ENCODE measurements at places on chromosomes 4 and X.

DNA sequence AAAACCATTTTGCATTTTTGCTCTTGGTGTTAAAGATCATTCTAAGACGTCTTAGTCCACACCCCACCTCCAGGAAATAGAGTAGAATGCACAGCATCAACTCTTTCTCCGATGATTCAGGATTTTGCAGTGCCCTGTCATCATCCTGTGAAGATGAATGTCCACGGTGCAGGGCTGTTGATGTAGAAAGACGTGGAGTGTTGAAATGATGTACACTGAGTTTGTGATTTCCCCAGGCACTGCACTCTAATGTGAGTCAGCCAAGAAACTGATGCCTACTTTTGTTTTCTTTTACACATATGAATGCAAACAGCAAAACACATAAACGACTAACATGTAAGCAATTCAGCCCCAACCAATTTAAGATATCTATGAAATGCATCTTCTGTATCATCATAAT is 10.5 kb downstream of the LGI2 start:
- DNase-seq = no peak

DNA sequence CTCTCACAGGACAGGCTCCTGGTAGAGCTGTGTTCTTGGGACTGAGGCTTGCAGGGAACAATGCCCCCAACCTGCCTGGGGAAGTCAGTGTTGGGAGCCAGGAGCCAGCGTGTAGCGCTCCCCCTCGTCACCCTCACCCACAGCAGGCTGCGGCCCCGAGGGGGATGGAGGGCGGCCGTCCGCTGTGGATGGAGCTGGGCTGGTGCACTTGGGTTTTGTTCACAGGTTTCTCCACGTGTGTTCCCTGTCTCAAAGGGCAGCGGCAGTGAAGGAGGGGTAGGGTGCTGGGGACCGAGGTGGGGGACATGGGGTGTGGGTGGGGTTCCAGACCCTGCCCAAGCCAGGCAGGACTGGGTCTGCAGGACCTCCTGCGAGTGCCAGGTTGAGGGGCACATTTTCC is 69.1 kb downstream of the RGS12 start:
- DNase-seq = peak; percentile 84

DNA sequence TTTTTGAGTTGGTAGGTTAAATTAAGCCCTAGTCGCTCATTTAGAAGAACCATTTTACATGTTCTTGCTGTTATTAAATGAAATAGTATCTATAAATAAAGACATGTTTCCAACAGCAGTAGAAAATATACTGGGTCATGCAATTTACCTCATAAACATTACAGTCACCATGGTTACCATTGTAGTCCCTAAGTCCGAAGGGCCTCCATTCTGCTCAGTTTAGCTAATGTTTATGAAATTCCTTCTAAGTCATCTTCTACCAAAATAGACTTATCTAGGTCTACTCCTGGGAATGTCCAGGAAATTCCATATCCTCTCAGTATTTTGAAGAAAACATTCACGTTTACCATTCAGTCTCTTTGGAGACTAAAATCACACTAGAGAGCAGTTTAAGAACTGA is 292.5 kb upstream of the DCAF8L1 start:
- no peak for DNase-seq

GRCh38 chr4:94668724-94669123 is 89.0 kb upstream of the BMPR1B start:
- DNase-seq = no peak

DNA sequence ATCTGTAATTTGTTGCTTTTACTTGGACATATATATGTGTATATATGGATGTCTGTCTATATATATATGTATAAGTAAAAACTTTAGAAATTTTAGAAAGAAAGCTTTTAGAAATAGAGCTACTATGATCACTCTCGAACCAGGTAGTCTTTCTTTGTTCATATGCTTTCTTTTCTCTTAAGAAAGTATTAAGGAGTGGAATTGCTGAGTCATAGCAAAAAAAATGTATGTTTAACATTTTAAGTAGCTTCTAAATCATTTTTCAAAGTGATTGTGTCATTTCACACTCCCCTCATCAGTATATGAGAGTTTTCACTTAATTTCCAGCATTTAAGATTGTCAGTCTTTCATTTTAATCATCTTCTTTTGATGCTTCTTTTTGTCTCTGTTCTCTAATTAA is 447.9 kb upstream of the TECRL start:
- no peak for DNase-seq

DNA sequence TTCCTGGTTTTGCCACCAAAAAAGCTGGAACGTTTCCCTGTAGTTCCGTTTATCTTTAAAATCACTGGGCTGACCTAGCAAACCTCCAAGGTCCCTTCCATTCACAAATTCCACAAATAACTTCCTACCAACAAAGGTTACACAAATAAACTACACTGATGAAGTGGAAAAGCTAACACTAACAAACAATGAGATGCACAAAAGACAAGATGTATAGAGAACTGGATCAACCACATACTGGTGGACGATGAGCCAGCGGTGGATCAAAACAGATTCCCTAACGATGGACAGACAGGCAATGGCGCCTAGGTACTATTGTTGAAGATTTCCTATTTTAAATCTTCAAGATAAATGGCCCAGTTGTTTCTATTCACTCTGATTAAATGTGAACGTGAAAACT is 15.5 kb downstream of the AFAP1 start:
- DNase-seq = no peak

GRCh38 chr4:170307182-170307581 is 217.4 kb upstream of the AADAT start:
- no peak for DNase-seq

DNA sequence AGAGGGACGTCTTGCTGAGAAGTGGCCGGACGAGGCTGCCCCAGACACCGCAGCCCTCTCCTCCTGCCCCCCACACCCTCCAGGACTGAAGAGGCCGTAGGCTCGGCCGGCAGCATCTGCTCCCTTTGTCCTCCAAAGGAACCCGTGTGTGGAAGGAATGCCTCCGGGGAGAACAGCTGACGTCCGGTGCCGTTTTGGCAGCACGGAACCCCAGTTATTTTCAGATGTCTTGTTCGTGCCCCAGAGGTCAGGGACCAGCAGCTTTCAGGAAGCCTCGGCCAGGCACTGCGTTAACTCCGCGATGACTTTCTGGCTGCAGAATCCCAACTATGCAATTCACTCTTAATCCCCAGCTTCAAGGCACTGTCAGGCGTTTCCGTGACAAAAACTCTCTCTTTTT is 10.9 kb upstream of the PPP2R3B start:
- DNase-seq = no peak

- no peak for DNase-seq
Observed at GRCh38 chr4:99998062-99998867, 48.2 kb upstream of the H2AZ1 start.

- no peak for DNase-seq
Observed at GRCh38 chr4:65391814-65392213, 278.5 kb downstream of the EPHA5 start.

- no peak for DNase-seq
Observed at GRCh38 chrX:155864655-155865054, 16.5 kb upstream of the VAMP7 start.

GRCh38 chr4:184416913-184417734 is 57.2 kb downstream of the IRF2 start:
- no peak for DNase-seq

DNA sequence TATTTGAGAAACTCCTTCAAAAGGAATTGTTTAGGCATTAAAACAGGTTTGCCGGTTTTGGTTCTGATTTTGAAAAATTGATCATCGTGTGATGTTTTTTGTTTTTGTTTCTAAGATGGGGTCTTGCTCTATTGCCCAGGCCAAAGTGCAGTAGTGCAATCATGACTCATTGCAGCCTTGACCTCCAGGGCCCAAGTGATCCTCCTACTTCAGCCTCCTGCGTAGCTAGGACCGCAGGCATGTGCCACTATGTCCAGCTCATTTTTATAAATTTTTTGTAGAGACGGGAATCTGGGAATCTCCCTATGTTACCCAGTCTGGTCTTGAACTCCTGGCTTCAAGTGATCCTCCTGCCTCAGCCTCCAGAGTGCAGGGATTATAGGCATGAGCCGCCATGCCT is 35.0 kb downstream of the CLCN3 start:
- DNase-seq = no peak

GRCh38 chrX:134418317-134419113 is 41.5 kb upstream of the HPRT1 start:
- no peak for DNase-seq

DNA sequence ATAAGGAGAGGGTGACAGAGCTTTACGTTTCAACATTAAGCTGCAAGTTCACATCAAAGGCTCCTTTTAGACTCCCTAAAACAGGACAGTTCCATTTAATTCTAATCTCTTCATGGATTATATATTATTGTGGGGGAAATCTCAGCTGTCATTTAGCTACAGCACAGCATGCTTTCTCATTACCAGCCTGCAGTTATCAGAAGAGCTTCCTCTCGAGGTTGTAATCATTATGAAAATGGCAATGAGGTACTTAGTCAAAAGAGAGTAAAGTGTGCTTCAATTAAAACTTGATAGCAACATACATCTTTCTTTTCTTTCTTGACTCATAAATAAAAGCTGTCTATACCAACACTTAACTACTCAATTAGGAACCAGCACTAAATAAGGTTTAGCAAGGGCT is 896.8 kb downstream of the ADGRL3 start:
- DNase-seq = no peak

DNA sequence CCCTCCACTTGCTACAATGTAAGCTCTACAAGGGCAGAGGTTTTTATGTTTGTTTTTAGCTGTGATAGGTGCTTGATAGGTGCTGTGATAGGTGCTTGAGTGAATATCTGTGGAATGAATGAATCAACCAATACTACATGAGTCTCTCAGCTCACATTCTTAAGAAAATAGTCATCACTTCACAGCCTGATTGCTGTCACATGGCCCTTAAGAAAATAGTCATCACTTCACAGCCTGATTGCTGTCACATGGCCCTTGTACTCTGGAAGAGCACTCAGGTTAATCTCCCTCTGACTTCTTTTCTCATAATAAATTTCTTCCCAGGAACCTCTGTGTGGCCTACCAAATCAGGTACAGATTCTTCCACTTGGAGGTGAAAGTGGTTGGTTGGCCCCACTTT is 335.2 kb downstream of the TENM3 start:
- DNase-seq = no peak

DNA sequence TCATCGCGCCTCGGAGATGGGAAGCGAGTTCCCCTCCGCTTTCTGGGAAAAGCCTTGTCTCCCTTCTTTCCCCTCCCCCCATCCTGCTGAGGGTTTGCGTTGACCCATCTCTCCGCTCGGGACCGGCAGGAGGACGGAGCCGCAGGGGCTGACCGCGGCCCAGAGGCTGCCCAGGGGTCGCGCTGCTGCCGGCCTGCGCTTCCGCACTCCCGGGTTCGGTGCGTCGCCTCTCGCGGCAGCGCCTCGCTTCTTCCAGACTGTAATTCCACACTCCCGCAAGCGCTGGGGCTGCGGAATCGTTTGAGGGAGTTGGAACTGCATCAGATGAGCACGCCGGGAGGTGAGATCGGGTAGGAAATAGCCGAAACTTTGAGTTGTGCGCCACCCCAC is 88.3 kb downstream of the BCOR start:
- no peak for DNase-seq

DNA sequence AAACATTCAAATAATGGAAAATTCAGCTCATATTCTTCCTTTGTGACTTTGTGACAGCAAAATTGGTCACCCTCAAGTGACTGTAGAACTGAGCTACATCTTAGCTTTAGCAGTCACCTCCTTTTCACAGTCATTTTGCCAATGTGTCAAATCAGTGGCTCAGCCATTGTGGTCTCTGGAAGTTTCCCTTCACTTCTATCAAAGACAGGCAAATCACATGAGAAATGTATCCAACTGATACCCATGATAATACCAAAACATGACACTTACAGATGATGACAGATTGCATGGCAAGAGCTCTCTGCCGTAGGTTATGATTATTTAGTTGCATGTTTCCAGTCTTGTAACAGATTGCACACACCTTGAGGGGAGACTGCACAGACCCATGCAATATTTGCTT is 549.8 kb upstream of the MAGEB2 start:
- DNase-seq = no peak

DNA sequence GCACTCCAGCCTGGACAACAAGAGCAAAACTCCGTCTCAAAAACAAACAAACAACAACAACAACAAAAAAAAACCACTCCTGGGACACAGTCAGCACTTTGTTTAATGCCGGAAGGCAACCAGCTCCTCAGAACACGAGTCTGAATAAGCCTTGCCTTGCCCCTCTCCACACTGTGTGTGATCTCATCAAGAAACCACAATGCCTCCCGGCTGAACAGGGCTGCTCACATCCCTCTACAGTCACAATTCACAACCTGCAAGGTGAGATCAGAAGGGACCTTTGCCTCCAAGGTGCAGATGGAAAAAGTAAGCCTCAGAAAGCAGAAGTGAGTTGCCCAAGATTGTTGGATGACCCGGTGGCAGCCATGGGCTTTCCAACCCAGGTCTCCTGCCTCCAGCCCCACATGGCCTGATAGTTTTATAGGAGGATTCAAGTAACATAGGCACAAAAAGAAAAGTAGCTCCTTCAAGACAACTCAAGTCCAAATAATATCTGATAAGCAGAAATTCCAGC is 80.8 kb downstream of the JAKMIP1 start:
- no peak for DNase-seq

DNA sequence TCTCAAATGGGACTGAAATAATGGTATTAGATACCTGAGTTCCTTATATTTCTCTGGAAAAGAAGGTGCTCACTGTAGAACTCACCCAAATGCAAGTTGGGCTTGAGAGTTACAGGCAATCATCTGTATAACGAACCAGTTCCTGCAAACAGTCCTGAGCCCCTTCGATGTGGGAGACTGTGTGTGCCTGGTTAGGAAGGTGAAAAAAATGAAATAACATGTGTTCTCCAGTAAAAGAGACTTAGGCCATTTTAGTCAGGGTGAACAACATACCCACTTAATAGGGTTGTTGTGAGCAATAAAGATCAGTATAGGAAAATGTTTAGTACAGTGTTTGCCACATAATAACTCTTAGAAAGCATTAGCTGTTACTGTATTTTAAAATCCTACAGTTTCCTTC is 23.4 kb downstream of the STIM2 start:
- DNase-seq = no peak

- no peak for DNase-seq
Observed at GRCh38 chr4:82645936-82646565, 84.3 kb upstream of the TMEM150C start.

DNA sequence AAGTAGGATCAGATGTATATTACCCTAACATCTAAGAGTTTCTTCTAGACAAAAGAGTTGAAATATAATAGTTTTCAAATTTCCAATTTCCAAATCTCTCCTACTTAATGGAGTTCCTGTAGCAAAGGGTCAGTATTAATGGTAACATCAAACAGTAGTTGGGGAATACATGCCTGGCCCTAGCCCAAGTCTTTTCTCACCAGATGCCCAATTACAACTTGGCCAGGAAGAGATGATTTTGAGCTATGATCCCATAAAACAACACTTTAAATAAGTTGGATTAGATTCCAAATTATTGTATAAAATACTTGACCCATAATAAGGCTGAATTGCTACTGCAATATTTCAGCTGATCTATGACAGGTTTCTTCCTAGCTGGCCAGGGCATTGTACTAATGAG is 59.9 kb downstream of the MBNL3 start:
- no peak for DNase-seq

- DNase-seq = no peak
Observed at GRCh38 chrX:120549483-120550452, 11.0 kb downstream of the CUL4B start.

Data from vagina (tissue), 2 donors.